GM13976 (cell line): ENCODE measurements at places on chromosomes 2 and 18.

DNA sequence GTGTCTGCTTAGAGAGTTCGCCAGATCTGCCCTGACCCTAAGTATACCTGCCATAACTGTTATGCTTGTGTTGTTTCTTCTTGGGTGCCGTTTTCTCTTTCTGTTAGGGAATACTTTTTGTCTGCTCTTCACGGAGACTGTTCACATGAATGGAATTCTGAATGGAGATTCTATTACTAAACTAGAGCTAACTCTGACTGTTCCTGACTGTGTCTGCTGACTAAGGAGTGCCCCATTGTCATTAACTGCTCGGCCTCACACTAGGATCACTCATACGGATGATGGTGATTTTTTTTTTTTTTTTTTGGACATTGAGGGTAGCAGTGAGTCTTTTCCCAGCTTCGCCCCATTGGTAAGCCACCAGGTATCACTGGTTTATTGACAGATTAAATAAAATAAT lies 104.8 kb upstream of the SLC8A1 start:
- DNase-seq, result no peak

GRCh38 chr18:54388203-54389142 lies 30.8 kb downstream of the C18orf54 start:
- peak; percentile 40 for DNase-seq

GRCh38 chr2:157815421-157815820 lies 60.7 kb downstream of the ACVR1 start:
- DNase-seq, result no peak

DNA sequence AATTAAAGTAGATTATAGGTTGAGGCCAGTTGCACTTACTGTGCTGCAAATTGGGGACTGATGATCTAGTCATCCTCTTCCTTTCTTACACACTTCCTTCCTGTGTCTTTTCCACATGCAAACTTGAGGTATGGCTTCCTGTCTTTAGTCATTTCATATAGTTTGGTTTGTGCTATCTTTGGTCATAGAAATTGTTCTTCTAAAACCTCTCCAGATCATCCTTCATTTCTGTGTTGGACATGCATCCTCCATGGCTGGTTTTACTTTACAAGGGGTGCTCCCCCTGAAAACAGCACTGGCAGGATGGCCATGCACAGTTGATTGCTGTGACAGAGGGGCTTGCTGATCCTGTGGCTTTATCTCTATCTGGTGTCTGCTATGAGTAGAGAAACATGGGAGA lies 36.5 kb downstream of the MGAT5 start:
- DNase-seq, result no peak

DNA sequence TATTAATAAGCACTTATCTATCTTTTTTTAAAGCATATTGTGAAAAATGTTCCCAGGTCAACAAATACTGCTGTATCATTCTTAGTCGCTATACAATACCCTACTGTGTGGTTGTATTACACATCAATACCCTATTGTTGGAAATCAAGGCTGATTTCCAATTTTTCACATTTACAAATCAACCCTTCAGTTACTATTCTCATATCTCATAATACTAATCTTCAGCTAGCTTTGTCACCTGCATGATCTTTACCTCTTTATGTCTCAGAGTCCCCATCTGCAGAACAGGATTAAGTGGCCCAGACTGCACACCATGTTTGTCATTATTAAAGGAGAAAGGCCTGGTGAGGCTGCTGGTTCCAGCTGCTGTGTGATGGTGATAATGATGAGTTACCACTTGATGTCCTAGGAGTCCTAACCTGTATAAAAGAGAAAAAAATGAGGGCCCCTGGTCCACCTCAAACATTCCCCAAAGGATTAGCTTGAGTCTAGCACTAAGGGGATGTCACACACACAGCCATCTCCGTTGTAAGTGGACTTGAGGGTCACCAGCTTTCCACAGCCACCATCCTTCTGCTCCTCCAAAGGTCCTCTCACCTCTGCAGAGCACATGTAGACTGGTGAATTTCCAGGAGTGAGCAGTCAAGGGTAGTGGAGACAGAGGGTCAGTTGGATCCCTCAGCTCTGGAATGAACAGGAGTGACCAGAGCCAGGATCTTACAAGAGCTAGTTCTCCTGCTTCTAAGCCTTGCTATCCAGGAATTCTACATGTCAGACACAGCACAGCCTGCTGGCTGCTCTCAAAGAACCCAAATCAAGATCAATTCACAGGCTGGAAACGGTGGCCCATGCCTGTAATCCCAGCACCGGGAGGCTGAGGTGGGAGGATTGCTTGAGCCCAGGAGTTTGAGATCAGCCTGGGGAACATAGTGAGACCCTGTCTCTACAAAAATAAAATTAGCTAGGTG lies 36.0 kb upstream of the BIN1 start:
- no peak for DNase-seq

- no peak for DNase-seq
Measured at GRCh38 chr2:50290718-50291117, 741.2 kb downstream of the NRXN1 start.

- no peak for DNase-seq
Measured at GRCh38 chr2:134679294-134679693, 39.5 kb downstream of the TMEM163 start.

DNA sequence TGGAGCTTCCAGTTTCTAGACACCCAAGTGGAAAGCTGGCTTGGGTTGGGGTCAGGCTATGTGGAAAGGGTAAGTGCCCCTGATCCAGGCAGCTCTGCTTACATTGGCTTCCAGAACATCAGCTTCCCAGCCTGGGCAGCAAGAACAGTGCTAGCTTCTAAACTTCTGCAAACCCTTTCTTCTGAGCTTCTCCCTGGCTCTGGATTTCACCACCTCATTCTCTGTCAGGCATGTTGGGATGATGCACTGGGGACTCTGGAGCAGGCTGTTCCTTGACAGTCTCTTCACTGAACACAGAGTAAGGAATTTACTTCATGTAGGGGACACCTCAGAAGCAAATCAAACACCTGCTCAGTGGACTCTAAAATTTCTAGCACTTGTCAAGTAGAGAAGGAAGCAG lies 72.8 kb downstream of the LYPD1 start:
- DNase-seq, result no peak
